ENCODE measurements at places on chromosomes 2 and 18.

GRCh38 chr2:45904267-45904945 lies 252.9 kb downstream of the PRKCE start:
- DNase-seq, result peak; percentile 66

GRCh38 chr18:6399776-6400175 lies 14.9 kb downstream of the L3MBTL4 start:
- no peak for DNase-seq

GRCh38 chr2:84492571-84492970 lies 23.7 kb upstream of the DNAH6 start:
- no peak for DNase-seq

DNA sequence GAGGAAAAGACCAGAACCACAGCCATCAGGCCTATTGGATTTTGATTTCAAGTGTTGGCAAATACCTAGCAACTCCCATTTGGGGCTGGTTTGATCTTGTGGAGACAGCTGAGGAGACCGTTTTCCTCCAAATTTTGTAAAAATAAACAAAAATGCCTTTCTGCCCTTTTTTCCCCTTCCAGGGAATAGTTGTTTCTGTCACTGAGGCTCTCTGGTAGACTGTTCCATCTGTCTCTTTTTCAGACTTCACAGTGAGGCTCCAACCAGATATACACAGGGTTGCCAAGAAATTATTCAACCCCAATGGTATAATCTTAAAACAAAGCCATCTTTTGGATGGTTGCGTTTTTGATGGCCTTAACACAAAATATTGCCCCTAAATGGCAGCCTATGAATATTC lies 115.7 kb downstream of the ACOXL start:
- no peak for DNase-seq

DNA sequence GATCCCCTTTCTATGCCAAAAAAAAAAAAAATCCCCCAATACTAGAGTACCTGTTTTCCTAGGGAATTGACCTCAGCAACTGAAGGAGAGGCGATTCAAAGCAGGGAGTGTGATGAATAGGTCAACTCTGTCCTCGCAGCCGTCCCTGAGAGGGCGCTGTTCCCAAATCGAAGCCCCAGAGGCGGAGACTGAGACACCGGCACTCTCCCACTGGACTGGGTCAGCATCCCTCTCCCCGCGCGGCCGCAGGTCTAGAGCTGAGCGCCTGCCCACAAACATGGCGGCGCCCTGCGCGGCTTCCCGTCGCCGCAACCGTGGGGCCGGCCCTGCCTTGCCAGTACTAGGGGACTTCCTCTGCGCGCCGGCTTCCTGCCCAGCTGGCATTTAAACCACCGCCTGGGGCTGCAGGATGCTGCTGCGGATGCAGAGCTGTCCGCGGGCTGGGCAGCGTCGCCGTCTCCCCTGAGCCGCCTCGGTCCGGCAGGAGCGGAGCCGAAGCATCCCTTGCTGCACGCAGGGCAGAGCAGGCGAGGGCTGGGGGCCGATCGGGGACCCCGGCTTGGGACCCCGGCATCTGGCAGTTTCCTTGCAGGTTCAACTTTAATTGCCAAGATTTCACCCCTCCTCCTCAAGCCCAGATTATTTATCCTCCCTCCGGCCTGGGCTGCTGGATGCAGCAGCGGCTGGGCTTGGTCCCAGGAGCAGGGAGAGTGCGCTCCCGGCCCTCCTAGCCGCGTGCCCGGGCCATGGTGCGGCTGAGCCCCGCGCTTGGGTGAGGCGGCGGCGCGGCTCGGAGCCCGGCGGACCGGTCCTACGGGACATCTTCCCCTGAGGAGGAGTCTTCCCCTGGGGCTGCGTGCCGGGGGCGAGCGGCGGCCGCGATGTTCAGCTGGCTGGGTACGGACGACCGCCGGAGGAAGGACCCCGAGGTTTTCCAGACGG lies at the start of gene EHD3:
Gene EHD3 (plus strand): TSS at position 412 of the 942 bp plus-strand sequence. CDS start 470 bp downstream, at position 882.
- DNase-seq, result peak; percentile 90

GRCh38 chr18:11851806-11852337 lies 659 bp downstream of the CHMP1B start:
- DNase-seq, result peak; percentile 69

- DNase-seq, result no peak
These were observed 50.3 kb downstream of the GBX2 start for GRCh38 chr2:236117861-236118269.

DNA sequence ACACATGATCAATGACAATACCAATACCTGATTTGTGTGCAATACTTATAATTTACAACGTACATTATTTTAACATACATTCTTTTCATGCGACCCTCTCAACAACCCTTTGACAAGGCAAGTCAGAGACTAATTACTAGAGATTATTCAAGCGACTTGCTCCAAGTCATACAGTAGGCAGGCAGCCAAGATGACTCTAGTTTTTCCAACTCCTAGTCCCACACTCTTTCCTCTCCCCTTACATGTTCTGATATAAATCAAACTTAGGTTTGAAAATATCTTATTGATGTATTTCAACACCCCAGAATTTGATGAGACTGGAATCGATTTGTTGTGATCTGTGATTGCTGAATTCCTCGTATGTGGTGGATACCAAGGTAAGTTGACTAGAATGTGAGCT lies 8.0 kb upstream of the CYP27C1 start:
- no peak for DNase-seq

GRCh38 chr2:15160201-15160991 lies 400.7 kb downstream of the NBAS start:
- no peak for DNase-seq

GRCh38 chr18:5288517-5288935 lies 7.0 kb downstream of the ZBTB14 start:
- no peak for DNase-seq

DNA sequence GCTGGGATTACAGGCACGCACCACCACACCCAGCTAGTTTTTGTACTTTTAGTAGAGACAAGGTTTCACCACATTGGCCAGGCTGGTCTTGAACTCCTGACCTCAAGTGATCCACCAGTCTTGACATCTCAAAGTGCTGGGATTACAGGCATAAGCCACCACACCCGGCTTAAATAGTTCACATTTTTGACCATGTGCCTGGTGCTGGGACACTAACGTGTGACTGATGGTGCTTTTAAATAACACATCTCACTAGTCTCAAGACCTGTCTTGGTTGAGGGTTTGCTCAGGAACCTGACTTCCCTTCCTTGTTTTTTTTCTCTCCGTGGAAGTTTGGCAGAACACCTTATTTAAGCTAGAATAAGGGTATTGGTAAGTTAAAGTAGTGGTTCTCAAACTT lies 8.5 kb downstream of the FMNL2 start:
- no peak for DNase-seq

GRCh38 chr2:127231130-127231865 lies 11.2 kb upstream of the CYP27C1 start:
- no peak for DNase-seq

DNA sequence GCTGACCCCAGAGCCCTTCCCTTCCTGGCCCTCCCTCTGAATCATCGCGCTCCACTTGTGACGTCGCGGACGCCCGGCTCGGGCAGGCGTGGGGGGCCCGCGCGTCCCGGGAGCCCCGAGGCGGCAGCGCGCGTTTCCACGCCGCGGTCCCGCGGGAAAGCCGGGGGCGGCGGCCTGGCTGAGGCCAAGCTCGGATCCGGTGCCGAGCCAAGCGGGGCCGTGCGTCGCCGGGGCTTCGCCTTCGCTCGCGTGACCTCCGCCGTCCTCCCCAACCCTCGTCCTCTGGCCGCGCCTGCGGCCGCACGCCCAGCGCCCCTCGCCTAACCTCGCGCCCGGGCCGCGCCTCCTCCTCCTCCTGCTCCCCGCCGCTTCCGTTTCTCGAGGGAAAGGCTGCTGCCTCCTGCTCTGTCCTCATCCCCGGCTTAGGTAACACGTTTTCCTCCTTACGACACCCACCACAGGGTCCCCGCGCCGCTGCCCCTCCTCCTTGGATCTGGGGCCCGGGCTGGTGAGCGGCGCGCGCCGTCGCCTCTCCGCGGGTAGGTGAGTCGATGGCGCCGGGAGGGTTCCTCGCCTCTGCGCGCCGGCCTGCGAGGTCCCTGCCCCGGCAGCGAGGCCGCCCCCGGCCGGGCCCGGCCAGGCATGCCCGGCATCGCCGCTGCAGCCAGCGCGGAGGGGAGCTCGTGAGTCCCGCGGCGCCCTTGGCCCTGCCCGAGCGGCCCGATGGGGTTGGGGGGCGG lies at the start of gene INPP1:
Gene INPP1 (plus strand): TSS at position 54 of the 740 bp plus-strand sequence. CDS start 16,514 bp downstream, outside the sequence.
- DNase-seq, result peak; percentile 63

DNA sequence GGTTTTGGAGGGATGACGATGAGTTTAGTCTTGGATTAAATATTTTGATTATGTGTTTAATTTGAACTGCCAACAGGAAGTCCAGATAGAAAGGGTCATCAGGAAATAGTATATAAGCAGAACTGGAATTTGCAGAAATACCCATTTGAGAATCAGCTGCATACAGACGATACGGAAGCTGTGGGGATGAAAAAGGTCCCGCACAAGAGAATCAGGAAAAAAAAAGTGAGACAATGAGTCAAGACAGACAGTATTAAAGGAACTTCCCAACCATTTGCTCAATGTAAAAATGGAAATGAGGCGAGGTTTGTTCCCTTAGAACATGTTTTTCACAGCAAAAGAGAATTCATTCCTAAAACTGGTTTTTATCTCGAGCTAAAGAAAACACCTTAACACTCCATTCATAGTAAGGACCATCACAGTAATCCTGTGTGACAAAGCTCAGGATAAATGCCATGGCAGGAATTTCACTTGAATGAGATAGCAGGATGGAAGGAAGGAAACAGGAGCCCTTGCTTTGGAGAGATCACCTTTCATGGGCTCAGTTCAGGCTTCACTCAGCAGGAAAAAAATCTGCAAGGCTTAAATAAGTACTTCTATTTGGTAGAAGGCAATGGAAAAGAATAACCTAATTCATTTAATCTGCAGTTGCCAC lies 29.3 kb downstream of the BCL2 start:
- no peak for DNase-seq

GRCh38 chr2:1886405-1886992 lies 142.2 kb upstream of the PXDN start:
- DNase-seq, result peak; percentile 73

GRCh38 chr2:237529452-237530402 lies 36.6 kb upstream of the PRLH start:
- DNase-seq, result no peak

DNA sequence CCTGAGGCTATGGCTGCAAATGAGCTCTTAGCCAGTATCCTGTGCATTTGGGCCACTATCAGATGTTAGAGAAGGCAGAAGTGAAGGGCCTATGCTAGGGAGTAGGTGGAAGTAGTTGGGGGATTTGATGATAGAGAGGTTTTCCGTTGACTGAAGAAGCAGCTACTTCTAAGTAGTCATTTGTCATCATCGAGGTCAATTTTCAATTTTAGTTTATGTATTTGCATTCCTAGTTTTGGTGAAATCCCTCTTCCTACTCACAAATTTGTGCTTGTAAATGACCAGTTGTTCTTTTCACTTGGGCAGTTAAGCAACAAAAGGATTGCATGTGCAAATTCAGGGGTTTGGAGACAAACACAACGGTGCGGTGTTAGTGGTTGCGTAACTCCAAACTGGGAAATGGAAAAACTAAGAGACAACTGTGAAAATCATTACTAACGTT lies 48.5 kb upstream of the PELI1 start:
- no peak for DNase-seq

DNA sequence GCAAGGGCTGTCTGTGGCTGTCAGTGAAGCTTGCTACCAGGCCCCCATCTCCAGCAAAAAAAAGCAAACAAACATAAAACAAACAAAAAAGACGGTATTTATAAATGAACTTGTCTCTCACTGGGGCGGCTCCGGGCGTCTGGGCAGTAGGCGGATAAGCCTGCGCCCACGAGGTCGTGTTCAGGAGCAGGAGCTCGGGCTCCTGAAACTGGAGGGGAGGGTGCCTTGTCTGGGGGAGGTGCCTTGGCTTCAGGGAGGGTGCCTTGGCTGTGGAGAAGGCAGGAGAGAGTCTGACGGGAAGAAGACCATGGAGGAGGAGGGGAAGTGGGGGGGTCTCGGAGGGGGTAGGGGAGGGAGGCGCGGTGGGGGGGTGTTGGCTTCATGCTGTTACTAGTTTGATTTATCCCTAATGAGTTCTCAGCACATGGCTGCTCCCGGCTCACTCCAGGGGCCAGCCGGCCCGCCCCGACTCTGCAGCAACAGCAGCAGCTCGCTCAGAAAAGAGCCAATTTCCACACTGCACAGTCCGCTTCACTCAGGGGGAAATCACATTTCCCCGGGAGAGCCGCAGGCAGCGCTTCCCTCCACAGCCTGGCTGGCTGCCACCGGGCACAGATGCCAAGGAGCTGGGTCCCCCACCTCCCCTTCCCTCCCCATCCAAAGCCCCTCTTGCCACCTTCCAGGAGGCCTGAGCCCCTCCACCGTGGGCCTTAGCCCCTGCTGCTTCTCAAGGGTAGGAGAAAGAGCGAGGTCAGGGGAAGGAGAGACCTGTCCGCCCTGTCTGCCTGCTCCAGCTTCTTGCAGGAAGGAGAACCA lies 38.7 kb downstream of the PSD4 start:
- DNase-seq, result no peak

- no peak for DNase-seq
These were observed 42.1 kb downstream of the TET3 start for GRCh38 chr2:74026687-74027241.

GRCh38 chr2:197158591-197159550 lies 151.7 kb downstream of the ANKRD44 start:
- DNase-seq, result no peak

- peak; percentile 88 for DNase-seq
These were observed at the start of gene UBE2E3 for GRCh38 chr2:180980106-180980942. Gene UBE2E3 (plus strand): TSS chr2:180980605. CDS start chr2:180982043, 1,438 bp downstream.

DNA sequence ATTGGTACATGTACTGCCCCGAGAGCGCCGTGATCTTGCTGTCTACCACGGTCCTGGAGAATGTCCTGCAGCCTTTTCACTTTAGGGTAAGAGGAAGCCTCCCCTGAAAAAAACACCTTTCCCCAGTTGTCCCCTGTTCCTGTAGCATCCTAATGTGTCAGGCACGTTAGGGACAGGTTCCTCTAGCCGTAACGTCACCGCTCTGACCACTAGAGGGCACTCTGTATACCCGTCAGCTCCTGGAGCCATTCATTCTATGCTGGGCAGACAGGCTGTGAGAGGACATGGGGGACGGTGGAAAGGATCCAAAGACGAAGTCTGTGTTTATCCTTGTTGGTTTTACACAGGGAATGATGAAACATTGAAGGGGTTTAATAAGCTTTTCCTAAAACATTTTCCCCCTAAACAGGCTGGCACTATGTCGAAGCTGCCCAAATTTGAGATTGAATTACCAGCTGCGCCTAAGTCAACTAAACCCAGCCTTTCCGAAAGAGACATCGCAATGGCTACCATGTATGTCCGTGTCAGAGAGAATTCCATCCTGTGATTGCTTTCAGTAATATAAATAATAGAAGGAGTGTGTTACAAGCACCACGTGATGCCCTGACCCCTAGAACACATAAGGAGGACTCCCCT lies 12.7 kb downstream of the RMC1 start:
- peak; percentile 86 for DNase-seq

GRCh38 chr2:235678712-235679111 lies 184.9 kb downstream of the AGAP1 start:
- no peak for DNase-seq

- DNase-seq, result peak; percentile 17
These were observed 1.1 kb downstream of the GRP start for GRCh38 chr18:59220784-59221765.

GRCh38 chr2:145410086-145410485 lies 890.2 kb upstream of the ZEB2 start:
- DNase-seq, result no peak

All from activated CD4-positive, alpha-beta T cell treated with anti-CD3 and anti-CD28 coated beads for 36 hours (primary cell).